Kidney capillary endothelial cell (primary cell): ENCODE measurements at places on chromosomes 2 and 18.

- DNase-seq = no peak
Observed at GRCh38 chr18:57088883-57089282, 58.0 kb upstream of the BOD1L2 start.

DNA sequence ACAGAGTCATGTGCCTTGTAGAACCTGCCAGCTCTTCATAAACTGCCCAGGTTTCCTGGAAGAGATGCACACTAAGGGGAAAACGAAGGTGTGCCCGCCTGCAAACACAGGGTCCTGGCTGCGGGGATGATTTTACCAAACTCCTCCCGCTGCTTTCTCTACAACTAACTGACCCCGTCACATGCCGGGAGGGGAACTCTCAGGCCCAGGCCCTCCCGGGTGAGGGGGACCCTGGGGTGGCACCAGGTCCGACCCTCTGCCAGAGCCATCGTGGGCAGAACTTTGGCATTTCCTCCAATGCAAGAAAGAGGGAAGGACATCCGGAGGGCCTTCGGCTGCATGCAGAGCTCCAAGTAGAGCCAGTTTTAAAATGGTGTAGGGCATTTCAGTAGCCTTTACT is 28.6 kb downstream of the CAPN13 start:
- no peak for DNase-seq

DNA sequence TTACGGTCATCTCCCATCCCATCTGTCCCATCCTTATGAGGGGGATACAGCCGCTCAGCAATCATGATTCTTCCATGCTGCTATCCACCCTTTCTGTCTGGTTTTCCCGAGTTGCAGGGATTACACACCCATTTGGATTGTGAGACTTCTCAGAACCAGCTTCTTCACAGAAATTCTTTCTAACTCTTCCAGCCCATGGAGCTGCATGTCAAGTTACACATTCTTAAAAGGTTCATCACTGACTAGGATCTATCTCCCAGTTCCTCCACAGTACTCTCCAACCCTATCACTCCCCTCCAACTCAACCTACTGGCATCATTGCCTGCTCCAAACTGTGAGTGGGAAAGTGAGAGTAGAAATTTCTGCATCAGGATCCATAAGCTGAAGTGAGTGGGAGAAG is 558.2 kb upstream of the TNP1 start:
- no peak for DNase-seq

- no peak for DNase-seq
Observed at GRCh38 chr2:240364582-240364960, 70.9 kb upstream of the GPC1 start.

DNA sequence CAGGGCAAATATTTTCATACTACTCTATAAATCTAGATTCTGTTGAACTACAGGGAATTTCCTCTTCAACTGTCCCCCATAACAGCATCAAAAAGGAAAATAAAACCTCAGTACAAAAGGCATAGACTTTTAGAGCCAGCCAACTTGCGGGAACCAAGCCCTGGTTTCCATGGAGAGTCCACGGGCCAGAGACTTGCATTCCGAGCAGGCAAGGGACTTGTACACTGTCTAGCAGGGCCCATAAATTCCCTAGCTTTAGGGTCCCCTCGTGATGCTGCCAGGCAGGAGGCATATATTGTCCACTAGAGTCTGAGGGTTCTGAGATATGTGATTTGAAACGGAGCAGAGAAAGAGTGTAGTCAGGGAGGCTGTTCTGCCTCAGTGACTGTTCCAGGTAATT is 153.1 kb upstream of the SLC14A2 start:
- no peak for DNase-seq

- DNase-seq = no peak
Observed at GRCh38 chr18:46261799-46262198, 157.6 kb downstream of the HAUS1 start.

GRCh38 chr2:171995586-171995985 is 4.2 kb upstream of the METAP1D start:
- no peak for DNase-seq

DNA sequence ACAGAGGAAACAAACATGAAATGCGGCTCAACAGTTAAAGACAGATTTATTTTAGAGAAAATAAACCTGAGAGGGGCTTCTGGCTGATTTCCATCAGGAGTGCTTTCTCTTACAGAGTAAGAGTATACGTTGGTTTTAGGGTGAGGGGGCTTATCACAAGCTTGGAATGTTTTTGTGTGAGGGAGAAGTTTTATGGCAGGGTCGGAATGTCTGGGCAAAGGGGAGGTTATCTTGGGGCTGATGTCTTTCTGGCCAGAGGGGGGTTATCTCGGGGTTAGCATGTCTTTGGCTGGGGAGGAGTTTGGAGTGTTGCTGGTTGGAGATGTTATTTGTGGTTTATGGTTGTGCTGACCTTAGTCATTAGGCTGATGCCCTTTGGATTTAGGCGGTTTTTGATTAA is 22.1 kb downstream of the PTRHD1 start:
- no peak for DNase-seq

- DNase-seq = no peak
Observed at GRCh38 chr18:33014060-33014796, 241.4 kb upstream of the KLHL14 start.

DNA sequence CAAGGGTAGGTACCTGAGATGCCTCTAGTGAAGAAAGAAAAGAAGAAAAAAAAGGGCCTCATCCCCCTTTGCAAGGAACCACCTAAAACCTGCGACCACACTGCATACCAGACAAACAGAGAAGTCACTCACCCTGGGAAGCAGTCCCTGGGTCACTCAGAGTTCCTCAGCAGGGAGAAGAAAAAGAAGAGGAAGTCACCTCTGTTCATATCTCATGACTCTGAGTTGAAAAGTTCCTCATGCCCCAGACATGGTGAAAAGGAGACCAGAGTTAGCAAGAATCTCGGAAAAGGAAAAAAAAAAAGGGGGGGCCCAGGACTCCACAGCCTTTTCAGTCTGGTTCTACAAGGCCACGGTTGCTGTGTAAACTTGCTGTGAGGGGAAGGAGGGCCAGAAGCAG is 478.4 kb upstream of the NRXN1 start:
- DNase-seq = no peak

GRCh38 chr2:230668184-230668938 is 44.3 kb upstream of the CAB39 start:
- no peak for DNase-seq

GRCh38 chr2:179764710-179765109 is 96.7 kb downstream of the ZNF385B start:
- DNase-seq = no peak

DNA sequence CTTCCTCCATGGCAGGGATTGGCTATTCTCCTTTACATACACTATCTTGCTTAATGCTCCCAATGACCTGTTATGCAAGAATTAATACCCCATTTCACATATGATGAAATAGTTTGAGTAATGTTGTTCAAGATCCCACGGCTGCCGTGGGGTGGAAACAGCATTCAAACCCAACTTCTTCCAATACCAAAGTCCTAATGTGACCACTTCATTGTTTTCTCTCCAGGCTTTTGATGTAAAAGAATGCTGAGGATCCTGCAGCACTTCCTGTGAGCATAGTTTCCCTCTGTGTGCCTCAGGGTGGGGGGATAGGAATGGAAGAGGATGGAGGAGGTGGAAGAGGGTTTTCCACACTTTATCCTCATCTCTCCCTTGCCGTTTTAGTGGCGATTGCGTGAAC is 199.4 kb downstream of the IRS1 start:
- no peak for DNase-seq

- DNase-seq = no peak
Observed at GRCh38 chr2:128558441-128558840, 239.8 kb upstream of the HS6ST1 start.

DNA sequence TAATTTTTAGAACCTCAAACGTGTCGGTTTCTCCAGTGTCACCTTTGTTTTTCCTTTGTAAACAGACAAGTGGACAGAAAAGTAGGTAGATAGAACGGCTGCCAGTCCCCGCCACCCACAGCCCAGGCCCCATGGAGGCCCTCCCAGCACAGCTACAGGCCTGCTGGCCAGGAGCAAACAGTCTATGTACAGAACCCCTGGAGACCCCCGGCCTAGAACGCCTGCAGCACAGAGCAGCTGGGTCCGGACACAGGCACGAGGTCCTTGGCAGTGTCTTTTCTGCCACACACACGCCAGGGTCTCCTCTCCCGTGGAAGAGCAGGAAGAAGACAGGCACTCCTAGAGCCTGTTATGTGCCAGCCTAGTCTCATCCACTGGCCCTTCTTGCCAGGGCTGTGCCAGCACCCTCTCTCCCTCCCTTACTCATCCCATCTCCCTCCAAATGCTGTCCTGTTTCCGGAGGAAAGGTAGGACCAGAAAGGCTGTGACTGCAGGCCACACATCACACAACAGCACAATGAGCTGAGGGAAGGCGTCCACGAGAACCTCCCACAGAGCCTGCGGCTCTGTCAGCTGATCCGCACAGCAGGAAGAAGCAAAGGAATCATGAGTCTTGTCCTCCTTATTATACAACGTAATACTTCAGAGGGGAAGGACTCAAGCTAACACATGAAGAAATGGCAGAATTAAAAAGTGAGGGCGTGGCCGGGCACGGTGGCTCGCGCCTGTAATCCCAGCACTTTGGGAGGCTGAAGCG is 7.7 kb downstream of the DTYMK start:
- DNase-seq = no peak

- no peak for DNase-seq
Observed at GRCh38 chr2:10792660-10793400, 19.8 kb downstream of the PDIA6 start.

DNA sequence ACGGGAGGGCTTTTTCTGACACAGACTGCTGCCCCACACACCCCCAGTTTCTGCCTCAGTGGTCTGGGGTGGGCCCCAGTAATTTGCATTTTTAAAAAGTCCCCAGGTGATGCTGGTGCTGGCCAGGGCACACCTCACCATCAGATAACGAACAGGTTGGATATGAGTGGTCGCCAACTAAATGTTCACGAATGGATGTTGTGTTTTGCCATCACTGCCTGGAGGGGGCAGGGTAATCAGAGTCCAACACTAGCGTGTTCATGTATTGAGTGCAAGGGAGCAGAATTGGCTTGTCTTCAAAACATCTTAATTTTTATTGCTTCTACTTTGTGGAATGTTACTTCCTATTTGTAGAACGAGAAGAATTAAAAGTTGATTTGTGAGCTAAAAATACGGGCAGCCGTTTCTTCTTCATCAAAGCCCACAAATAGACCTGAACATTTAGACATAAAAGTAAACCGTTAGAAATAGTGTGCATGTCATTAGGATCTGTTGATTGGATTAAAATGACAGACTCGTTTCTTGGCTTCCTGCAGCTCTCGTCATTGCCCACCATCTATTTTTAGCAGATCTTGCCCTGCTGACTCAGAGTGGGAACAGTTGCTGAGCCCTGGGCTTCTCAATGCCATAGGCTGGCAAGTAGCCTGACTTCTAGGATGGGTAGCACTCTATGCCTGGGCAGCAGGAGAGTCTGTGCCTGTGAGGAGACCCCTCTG is 45.2 kb downstream of the NCK2 start:
- peak; percentile 73 for DNase-seq

GRCh38 chr2:96816836-96817702 is 1.0 kb downstream of the CNNM3 start:
- DNase-seq = no peak

DNA sequence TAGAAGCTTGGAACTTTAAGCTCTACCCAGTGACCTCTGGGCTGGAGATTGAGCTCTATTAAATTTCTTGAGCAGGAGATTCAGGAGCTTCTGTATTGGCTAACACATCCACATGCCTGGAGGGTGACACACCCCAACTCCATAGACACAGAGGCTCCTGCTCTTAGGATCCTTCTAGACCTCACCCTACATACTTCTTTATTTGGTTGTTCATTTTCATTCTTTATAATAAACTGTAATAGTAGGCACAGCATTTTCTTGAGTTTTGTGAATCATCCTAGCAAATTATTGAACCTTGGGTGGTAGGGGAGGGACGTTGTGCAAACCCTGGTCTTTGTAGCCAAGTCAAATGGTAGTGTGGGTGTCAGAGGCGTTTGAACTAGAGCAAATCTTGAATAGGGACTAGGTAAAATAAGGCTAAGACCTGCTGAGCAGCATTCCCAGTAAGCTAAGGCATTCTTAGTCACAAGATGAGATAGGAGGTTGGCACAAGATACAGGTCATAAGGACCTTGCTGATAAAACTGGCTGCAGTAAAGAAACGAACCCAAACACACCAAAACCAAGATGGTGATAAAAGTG is 323.8 kb upstream of the GALNT5 start:
- DNase-seq = no peak

GRCh38 chr2:165197346-165197745 is 6.5 kb downstream of the SCN3A start:
- DNase-seq = no peak

DNA sequence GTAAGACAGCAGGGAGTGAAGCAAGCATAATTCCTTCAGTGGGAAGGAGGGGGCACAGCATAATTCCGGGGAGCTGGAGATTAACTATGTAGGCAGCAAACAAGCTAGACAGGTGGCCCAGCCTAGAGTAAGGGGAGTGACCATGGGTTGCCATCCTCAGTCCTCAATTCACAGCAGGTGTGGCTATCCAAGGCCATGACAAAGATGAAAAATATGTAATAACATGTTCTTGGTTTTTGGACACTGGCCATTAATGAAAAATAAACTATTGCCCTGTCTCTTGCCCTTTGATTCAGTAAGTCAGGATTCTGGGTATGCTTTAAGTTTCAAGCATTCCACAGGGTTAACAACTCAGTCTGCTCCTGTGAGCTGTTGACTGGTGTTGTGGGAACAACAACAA is 65.0 kb downstream of the CYP1B1 start:
- DNase-seq = no peak

DNA sequence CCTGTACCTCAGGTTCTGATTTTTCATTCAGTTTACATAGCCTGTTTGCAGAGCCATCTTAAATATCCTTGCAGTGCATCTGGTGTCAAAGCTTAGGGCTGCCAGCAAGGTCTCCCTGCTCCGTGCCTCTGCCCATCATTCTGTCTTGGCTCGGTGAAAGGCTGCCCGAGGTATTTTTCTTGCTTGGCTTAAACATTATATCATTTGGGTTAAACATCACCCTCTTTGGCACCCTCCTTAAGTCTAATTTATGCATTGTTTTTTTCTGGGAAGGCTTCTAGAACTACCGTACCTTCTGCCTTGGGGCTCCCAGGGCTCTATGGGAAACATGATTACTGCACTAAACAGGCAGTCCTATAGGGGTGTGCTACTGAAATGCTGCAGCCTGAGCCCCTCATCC is 158.6 kb upstream of the CELF4 start:
- no peak for DNase-seq

GRCh38 chr2:237221443-237221842 is 135.8 kb downstream of the COPS8 start:
- DNase-seq = no peak

GRCh38 chr2:207107131-207107530 is 58.6 kb downstream of the KLF7 start:
- no peak for DNase-seq

GRCh38 chr2:217739741-217740140 is 263.1 kb downstream of the TNS1 start:
- DNase-seq = no peak

DNA sequence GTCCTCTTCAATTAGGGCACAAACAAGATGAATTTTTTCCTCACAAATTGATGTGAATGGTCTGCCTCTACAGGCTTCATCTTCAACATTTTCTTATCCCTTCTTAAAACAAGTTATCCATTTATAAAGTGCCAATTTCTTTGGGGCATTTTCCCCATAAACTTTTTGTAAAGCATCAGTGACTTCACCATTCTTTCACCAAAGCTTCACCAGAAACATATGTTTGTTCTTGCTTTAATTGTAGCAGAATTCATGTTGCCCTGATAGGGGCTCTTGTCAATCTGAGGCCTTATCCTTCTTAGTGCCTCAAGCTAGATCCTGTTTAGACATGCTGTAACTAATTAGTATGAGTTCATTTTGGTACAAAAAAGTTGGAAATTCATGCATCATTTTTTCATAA is 226.2 kb downstream of the TNS1 start:
- no peak for DNase-seq
